ENCODE measurements at places on chromosomes 5 and 9. TPM values are rescaled to one million over a fixed set of nuclear protein-coding genes. Genes with fewer than 3 reads are reported as not detected.

C6 gene
- not detected for total RNA-seq

AJM1 gene
- total RNA-seq: 6.8 TPM

LIX1 gene
- total RNA-seq: not detected

SLCO4C1 gene
- not detected for total RNA-seq

ORM1 gene
- not detected for total RNA-seq

- DNase-seq: peak; percentile 88
- peaks cover 38% of the 10 kb centered on the region for H3K4me1 ChIP-seq
- H3K27me3 ChIP-seq: no peaks in the 10 kb centered on the region
These were observed 120.5 kb downstream of the PRDM6 start for GRCh38 chr5:123209502-123210027.

- no peaks in the 10 kb centered on the region for H3K27me3 ChIP-seq
- H3K27ac ChIP-seq: no peak overlapping the region
- peaks cover 21% of the 10 kb centered on the region for H3K36me3 ChIP-seq
- peaks cover 23% of the 10 kb centered on the region for H3K4me1 ChIP-seq
- H3K4me3 ChIP-seq: no peak overlapping the region
These were observed 101.6 kb upstream of the SPRY4 start for GRCh38 chr5:142426129-142427014.

- no peaks in the 10 kb centered on the region for H3K4me1 ChIP-seq
- H3K27ac ChIP-seq: 0 out of 2 replicates have a peak overlapping the region, but pooled peaks have one; percentile 4
- no peak overlapping the region for H3K4me3 ChIP-seq
- peaks cover 13% of the 10 kb centered on the region for H3K36me3 ChIP-seq
- peaks cover 11% of the 10 kb centered on the region for H3K27me3 ChIP-seq
These were observed 24.3 kb upstream of the POMT1 start for GRCh38 chr9:131478421-131478868.

DNA sequence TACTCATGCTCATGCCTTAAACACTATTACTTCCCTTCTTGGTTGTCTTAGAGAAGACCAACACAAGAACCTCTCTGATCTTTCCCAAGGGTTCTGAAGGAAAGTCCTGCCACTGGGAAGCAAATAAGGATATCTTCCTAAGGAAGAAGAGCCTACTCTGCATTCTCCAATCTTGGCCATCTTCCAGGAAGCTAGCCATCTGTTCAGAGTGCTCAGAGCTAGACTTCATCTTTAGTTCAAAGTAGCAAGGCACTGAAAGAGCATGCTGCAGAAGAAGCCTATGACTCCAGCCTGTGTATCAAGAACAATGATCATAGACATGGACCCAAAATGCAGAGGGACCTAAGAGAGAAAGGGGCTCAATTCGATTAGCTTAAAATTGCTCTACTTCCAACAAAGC lies 114.7 kb downstream of the KIAA0825 start:
- DNase-seq: no peak
- no peaks in the 10 kb centered on the region for H3K36me3 ChIP-seq
- H3K4me1 ChIP-seq: peaks cover 3% of the 10 kb centered on the region
- no peak overlapping the region for H3K4me3 ChIP-seq
- no peak overlapping the region for H3K27ac ChIP-seq

- no peaks in the 10 kb centered on the region for H3K27me3 ChIP-seq
- H3K36me3 ChIP-seq: no peaks in the 10 kb centered on the region
- no peak overlapping the region for H3K4me3 ChIP-seq
- no peaks in the 10 kb centered on the region for H3K4me1 ChIP-seq
- DNase-seq: no peak
These were observed 170.3 kb upstream of the FTMT start for GRCh38 chr5:121681229-121681855.

DNA sequence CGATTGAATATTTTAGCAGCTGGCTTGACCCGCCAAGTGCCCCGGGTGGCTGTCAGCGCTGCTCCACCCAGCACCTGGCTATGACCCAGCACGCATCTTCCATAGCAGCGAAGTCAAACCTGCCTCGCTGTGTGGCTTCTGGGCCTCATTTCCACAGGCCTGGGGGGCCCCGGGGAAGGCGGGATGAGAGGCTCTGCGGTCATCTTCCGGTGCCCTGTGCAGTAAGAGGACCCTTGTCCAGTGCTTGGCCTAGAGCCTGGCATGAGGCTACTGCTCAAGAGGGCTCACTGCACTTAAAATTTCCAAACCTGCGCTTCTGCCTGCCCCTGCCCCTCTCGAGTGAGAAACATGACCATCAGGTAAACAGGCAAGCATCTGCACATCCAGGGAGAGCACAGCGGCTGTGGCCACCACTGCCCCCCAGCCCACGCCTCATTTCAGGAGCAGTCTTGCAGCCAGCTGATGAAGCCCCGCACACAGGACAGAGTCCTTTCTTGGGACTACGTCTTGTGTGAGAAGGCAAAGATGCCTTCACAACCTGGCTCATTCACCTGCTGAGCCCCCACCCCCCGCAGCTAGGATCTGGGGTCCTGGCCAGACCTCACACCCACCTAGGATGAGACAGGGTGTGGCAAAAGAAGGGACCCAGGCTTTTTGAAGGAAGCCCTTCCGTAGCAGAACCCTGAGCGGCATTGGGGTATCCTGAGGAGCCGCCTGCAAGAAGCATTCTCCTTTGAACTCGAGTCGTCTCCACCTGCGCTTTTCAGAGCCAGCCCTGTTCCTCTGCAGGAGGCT lies 69.5 kb upstream of the UNC5A start:
- no peak overlapping the region for H3K4me3 ChIP-seq
- no peaks in the 10 kb centered on the region for H3K4me1 ChIP-seq
- no peaks in the 10 kb centered on the region for H3K36me3 ChIP-seq
- H3K27me3 ChIP-seq: peaks cover 79% of the 10 kb centered on the region

DNA sequence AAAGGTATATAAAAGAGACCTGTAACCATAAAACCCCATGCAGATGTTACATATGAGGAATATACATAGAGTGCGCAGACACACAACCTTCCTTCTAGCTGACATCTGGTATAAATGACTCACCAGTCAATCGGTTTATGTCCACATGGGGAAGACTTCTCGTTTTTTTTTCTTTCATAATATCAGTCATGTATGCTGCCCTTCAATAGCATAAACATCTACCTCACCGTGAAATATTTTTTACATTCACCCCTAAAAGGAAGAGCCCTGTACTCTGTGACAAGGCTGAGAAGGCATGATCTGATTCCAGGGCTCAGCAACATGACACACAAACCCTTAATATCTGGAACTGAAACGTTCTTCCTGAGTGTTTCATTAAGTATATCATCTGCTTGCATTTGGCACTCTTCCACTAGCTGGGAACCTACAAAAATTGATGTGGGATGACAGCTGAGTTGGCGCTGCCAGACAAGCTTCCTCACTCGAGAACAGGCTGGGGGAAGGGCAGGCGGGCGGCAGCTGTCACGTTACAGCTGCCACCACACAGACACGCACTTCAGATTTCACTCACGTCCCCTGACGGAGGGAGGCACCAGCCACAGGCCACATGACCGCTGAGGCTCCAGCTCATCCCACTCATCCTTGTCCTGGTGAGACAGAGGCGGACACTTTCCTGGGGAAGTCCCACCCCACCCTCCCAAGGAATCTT lies 74.2 kb downstream of the SHB start:
- peak overlapping the region; percentile 83 for H3K4me3 ChIP-seq
- H3K27me3 ChIP-seq: peaks cover 3% of the 10 kb centered on the region
- peaks cover 13% of the 10 kb centered on the region for H3K36me3 ChIP-seq
- H3K4me1 ChIP-seq: peaks cover 66% of the 10 kb centered on the region
- H3K27ac ChIP-seq: peak overlapping the region; percentile 95
- DNase-seq: peak; percentile 75

GRCh38 chr5:158898185-158899177 lies 201.2 kb downstream of the EBF1 start:
- H3K27me3 ChIP-seq: no peaks in the 10 kb centered on the region
- DNase-seq: no peak
- H3K4me1 ChIP-seq: no peaks in the 10 kb centered on the region
- no peak overlapping the region for H3K27ac ChIP-seq
- no peaks in the 10 kb centered on the region for H3K36me3 ChIP-seq

- H3K27me3 ChIP-seq: peaks cover 2% of the 10 kb centered on the region
- no peak for DNase-seq
- peak overlapping the region; percentile 97 for H3K27ac ChIP-seq
These were observed 17.8 kb downstream of the SCAI start for GRCh38 chr9:125125523-125125922.

GRCh38 chr5:116449458-116449857 lies 125.2 kb downstream of the SEMA6A start:
- no peak for DNase-seq
- peaks cover 12% of the 10 kb centered on the region for H3K4me1 ChIP-seq
- peaks cover 3% of the 10 kb centered on the region for H3K36me3 ChIP-seq
- H3K27me3 ChIP-seq: no peaks in the 10 kb centered on the region
- no peak overlapping the region for H3K4me3 ChIP-seq

DNA sequence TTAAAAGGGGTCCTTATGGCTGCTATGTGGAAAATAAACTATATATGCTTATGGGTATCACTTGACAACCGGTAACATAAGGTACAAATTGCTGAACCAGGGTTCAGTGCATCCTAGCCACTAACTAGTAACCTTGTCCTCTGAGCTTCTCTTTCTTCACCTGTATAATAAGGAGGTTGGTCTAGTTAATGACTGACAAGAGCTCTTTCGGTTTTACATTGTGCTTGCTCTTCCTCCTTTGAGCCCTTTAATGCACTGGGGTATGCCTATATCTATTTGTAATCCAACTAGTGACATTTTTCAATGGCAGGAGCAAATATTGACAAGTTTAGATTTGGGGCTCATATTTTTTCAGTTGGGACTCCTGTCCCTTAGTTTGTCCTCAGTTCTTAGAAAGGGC lies 66.1 kb downstream of the NPR3 start:
- H3K27me3 ChIP-seq: peaks cover 2% of the 10 kb centered on the region
- H3K36me3 ChIP-seq: peaks cover 48% of the 10 kb centered on the region
- H3K4me1 ChIP-seq: no peaks in the 10 kb centered on the region
- no peak for DNase-seq
- H3K27ac ChIP-seq: no peak overlapping the region

DNA sequence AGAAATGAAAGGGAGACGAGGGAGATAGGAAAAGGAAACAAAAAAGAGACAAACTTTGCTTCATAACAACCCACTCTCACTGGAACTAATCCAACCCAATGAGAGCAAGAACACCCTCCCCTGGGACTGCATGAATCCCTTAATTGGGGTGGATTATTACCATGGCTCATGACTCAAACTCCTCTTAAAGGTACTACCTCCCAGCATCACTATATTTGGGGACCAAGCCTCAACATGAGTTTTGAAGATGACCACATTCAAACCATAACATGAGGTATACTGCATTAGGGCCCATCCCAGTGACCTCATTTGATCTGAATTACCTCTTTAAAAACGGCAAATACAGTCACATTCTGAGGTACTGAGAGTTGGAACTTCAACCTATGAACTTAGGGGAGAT lies 8.0 kb downstream of the MTAP start:
- peaks cover 13% of the 10 kb centered on the region for H3K36me3 ChIP-seq
- H3K27ac ChIP-seq: peak overlapping the region; percentile 80
- no peak overlapping the region for H3K4me3 ChIP-seq
- peaks cover 83% of the 10 kb centered on the region for H3K4me1 ChIP-seq

DNA sequence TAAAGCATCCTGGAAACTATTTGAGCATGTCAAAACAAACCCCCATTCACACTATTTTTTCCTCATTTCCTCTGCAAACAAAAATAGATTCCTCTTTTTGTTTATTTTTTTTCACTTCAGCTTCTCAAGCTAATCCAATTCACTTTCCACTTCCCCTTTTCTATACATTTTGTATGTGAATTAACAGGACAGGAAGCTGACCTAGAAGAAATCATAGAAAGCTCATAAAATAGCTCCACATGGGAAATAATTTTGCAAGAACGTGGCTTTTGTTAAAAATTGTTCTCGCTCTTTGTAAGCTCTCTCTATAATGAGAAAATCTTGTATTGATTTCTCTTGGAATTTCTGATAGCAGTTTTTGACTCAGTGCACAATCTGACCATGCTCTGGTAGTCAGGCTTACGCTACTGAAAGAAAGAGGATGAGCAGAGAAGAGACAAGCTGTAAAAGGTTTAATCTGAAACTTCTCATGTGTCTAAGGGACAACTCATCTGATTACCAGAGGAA lies 215.8 kb downstream of the ADAMTS12 start:
- no peak overlapping the region for H3K27ac ChIP-seq
- no peak overlapping the region for H3K4me3 ChIP-seq
- peaks cover 27% of the 10 kb centered on the region for H3K36me3 ChIP-seq

- no peaks in the 10 kb centered on the region for H3K4me1 ChIP-seq
- H3K36me3 ChIP-seq: no peaks in the 10 kb centered on the region
- H3K4me3 ChIP-seq: no peak overlapping the region
- no peaks in the 10 kb centered on the region for H3K27me3 ChIP-seq
These were observed 1537.6 kb upstream of the CDH9 start for GRCh38 chr5:28576022-28576421.

- H3K36me3 ChIP-seq: peaks cover 32% of the 10 kb centered on the region
- H3K4me1 ChIP-seq: peaks cover 43% of the 10 kb centered on the region
- peaks cover 6% of the 10 kb centered on the region for H3K27me3 ChIP-seq
- no peak overlapping the region for H3K27ac ChIP-seq
- H3K4me3 ChIP-seq: no peak overlapping the region
These were observed 271.8 kb downstream of the FANCC start for GRCh38 chr9:95045751-95046150.

DNA sequence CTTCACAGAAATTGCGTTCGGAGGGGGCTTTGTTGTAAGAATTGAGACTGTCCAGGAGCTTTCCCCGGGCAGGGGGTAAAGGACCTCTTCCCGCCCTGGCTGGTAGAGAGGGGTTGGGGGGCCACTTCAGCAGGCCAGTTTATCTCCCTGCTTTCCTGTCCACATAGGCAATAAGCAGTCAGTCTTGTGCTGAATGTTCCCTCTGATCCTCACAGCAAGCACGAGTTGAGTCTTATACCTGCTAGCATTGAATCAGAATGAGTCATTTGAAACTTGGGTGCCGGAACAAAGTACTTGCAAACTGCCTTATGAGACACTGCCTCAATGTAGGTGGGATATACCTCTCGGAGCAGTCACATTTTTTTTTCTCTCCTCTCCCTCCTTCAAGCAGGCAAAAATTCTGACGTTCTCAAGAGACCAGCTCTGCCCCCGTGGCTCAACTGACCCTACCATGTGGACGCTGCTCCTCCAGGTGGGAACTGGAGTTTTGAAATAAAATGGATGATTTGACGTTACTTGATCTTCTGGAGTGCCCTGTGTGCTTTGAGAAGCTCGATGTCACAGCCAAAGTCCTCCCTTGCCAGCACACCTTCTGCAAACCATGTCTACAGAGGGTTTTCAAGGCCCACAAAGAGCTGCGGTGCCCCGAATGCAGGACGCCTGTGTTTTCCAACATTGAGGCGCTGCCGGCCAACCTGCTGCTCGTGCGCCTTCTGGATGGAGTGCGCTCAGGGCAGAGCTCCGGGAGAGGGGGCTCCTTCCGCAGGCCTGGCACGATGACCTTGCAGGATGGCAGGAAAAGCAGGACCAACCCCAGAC lies 1.3 kb downstream of the SH3RF2 start:
- H3K27me3 ChIP-seq: peaks cover 18% of the 10 kb centered on the region
- H3K36me3 ChIP-seq: no peaks in the 10 kb centered on the region
- DNase-seq: no peak
- peaks cover 85% of the 10 kb centered on the region for H3K4me1 ChIP-seq
- peak overlapping the region; percentile 87 for H3K4me3 ChIP-seq

DNA sequence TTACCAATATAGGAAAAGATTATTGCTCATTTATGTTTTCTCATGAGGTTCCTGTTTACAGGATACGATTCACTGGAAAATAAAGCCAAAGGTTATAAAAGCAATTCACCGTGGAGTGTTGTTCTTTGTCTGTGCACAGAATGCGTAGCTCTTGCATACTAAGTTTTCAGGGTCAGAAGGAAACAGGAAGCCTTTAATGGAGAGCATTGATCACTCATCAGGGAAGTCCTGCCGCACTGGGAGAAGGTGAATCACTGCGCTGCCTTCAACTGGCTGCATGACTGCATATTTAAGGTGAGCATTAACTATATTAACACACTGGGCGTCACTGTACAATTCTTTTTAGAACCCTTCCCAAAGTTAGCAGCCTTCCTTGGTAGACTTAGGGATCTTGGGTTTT lies 74.1 kb upstream of the SYK start:
- no peaks in the 10 kb centered on the region for H3K4me1 ChIP-seq
- H3K27ac ChIP-seq: no peak overlapping the region
- H3K27me3 ChIP-seq: no peaks in the 10 kb centered on the region
